ENCODE measurements at places on chromosomes 1 and 21.

GRCh38 chr1:39877980-39878956 is 5.0 kb downstream of the TRIT1 start:
- no peak for DNase-seq

DNA sequence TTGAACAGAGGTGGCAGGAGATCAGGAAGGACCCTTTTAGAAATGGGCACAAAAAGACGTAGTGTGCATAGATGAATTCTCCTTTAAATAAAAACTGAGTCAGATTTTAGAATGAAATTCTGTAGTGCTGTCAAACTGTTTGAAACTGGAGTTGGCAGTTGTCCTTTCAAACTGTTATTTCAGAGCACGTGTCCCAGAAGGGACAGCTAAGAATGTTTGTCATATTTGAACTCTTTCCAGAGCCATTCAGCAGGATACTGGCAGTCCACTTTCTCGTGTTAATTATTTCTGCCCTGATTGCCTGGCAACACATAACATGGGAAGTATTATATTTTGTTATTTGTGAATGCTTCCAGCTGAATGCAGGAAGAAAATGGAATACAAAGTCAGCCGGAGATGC is 212.3 kb upstream of the DPYD start:
- no peak for DNase-seq

GRCh38 chr1:77015748-77016341 is 148.6 kb downstream of the ST6GALNAC5 start:
- DNase-seq: no peak

DNA sequence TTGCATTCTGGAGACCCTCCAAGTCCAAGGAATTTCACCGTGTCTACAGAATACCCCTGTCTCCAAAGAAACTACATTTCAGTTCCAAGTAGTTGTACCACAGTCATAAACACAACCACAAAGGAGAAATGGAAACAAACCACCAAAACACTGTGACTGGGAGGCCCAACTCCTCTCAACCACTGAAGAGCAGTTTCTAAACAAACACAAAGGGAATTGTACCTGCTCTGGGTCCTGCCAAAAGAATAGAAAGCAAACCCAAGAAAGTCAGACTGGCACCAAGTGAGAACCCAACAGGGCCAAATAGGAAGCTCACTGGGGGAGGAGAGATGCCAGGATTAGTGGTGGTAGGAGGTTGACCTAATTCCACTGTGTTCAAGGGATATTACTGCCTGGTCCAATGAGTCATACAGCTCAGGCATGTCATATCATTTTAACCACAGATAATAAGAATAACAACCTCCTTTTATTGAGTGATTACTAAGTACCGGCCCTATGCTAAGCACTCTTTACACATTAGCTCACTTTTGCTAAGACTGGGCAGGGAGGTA is 123.9 kb upstream of the PPP2R5A start:
- no peak for DNase-seq

GRCh38 chr1:11590395-11590794 is 63.8 kb downstream of the FBXO2 start:
- DNase-seq: no peak

DNA sequence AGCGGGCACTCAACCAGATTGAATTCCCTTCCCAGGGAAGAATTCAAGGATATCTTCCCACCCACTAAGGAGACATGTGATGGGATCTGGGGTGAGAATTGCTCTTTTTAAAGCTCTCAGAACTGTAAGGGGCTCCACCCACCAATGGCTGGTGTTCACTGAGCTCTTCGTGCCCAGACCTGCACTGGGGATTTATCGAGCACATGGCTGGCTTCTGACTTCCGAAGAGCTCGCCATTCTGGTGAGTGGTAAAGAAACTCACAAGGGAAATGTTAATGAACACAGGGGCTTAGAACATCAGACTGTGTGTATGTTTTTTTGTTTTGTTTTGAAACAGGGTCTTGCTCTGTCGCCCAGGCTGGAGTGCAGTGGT is 9.8 kb downstream of the PADI3 start:
- DNase-seq: no peak

- DNase-seq: no peak
Measured at GRCh38 chr1:1351511-1352427, 2.6 kb upstream of the DVL1 start.

DNA sequence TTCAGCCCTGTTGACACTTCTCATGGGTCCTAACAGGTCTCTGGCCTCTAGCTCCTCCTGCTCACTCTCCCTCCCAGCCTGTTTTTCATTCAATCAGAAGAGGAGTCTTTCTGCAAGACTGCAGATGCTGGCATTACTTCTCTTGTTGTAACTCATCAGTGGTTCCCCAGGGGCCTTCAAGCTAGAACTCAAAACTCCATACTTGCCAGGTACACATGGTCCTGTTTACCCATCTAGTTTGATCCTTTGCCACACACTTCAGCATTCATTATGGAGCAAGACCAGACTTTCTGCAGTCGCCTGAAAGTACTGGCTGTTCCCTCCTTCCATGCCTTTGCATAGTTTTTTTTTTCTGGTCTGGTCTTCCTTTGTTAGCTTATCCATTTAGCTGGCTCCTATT is 47.9 kb downstream of the SERBP1 start:
- DNase-seq: no peak

DNA sequence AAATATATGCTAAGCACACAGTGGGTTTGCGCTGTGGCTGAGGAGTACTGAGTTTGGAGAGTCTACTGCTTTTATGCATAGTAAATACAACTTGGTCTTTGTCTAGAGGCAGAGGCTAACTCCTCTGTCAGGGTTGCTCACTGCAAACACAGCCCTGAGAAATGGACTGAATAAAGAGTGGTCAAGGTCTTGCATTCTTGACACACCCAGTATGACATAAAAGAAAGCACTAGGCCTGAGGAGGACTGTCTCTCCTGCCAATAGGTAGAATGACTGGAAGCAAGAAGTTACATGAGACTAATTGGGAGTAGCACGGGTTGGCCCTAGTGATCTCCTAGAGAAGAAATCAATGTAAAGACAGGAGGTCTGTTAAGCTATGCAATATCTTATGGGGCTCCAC is 367.2 kb upstream of the B3GALT2 start:
- DNase-seq: no peak

DNA sequence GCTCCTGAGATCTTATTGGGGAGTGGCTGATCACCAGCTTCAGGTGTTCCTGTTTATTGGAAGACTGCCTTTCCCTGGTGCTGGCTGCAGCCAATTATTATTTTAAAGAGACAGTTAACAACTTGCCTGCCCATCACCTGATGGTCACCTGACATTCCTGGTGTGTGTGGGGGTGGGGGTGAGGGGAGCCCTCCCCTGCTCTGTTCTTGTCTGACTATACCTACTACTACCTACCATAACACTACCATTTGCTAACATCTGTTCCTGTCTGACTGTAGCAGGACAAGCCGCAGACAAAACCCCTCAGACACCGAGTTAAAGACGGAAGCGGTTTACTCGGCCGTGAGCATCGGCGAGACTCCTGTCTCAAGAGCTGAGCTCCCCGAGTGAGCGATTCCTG is 54.9 kb upstream of the NBPF3 start:
- DNase-seq: no peak

DNA sequence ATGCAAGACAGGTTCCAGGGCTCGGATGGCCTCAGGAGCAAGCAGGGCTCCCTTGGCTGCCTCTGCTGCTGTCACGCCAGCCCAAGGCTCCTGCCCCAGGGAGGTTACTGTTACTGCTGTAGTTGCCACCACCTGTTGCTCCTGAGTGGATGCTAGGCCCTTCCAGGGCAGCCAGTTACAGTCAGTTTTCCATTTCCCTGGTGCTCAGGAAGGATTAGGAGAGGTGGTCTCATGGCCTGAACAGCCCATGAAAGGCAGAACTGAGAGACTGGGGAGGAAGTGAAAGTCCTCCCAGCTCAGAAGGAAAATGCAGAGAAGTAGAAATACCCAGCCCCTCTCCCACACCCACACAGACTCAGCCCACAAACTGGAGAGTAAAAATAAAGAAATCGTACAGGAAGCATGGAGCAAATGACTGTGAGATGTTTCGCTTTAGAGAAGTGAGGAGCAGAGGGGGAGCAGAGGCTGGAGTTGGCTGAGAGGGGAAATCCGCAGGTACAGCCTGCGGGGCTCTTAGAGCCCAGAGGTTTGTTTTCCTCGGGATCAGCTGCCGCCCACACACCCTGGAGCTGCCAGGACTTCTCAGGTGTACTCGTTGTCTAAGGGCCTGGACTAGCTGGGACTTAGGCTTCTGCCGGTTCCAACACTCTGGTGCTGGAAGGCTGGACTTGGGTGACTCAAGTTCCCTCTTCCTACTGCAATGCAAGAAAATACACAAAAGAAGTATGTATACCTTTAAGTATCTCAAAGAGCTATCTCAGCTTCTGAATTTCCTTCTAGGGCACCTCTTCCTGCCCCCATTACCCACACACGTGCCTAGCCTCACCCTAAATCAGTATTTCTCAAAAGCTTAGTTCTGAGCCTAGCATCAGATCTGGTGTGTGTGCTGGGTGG is 2.3 kb downstream of the IL6R start:
- no peak for DNase-seq

GRCh38 chr1:234570329-234571120 is 39.5 kb downstream of the IRF2BP2 start:
- peak; percentile 42 for DNase-seq

DNA sequence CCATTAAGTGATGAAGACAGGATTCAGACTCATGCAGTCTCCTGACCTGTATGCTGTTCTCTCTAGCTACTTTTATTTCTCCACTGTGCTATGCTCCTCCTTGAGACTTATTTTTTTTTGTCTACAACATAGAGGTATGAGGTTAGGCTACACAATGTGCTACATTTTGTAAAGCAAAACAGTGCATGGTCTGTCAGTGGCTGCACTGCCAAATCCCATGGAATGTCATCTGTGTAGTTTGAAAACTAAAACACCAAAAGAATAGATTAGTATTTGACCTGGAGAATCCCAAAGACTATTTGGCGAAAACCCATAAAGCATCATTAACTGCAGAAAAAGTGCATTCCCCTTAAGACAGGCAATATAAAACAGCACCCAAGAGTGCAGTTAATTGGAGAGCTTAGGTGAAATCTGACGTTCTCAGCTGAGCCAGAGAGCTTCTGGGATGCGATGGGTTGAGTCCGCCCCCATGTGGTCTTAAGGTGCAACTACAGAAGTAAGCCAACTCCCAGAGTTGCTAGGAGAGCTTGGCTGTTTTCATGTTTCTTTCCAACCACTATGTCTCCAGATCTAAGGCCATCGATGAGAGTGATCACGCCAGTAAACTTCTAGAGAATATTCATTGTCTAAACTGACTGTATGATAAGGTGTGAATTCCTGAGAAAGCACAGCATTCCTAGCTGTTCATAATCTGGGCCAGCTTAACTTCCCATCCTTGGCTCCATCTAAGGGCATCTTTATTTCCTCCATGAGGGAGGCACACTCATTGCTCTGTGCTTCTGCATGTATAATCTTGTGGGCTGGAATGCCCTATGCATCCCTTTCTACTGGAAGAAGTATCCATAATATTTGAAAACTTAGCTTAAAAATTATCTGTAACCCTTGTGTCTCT is 20.7 kb upstream of the CYP2J2 start:
- peak; percentile 72 for DNase-seq

Measured in NCI-H2081 (cell line).